ENCODE measurements at places on chromosomes 7 and 10.
A peak's percentile ranks its signal among the peaks of the same experiment; 100 is the strongest.

DNA sequence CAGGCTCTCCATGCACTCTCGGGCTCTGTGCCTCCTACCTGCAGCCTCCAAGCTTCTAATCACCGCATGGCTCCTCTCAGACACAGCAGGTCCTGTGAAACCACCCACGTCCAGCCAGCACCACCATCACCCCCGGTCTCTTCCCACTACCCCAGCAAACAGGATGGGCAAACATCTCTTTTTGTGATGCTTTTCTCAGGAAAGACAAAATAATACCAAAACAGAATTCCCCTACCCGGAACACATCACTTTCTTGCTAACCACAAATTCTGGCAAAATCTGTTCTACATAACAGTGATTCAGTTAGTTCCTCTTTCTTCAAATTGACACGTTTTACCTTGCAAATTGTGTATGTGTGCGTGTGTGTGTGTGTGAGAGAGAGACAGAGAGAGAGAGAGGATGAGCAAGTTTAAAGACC is 6.5 kb downstream of the SNX8 start:
- DNase-seq: peak; percentile 81

DNA sequence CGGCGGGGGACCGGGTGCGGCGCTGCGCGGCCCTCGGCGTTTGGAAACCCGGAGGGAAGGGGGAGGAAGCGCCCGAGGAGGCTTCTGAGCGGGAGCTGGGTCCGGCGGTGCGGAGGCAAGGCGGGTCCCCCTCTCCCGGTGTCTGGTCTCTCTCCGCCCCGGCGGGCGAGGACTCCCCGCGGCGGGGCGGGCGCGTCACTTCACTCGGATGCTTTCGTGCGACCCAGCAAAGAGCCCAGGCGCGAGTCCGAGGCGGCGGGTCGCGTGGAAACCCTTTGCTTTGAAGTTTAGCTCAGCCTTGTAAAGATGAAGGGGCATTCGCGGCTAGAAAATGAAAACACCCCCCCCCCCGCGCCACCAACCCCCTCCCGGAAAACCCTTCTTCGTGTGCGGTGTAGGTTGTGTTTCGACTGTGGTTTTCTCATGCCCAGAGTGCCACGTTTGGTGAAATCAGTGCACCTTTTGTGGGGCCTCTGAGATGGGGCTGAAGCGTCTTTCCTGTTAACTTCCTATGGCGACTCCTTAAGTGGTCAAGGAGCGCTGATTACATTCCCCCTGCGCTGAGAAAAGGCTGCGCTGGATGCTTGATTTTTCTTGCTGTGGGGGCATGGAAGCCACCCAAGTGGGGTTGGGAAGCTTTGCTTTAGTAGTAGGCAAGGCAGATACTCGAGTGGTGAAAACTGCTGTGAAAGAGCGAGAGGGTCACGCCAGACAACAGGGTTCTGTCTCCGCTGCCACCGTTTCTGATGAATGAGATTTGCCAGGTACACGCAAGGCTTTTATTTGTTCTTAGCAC is 876 bp downstream of the GNAI1 start:
- peak; percentile 20 for DNase-seq

DNA sequence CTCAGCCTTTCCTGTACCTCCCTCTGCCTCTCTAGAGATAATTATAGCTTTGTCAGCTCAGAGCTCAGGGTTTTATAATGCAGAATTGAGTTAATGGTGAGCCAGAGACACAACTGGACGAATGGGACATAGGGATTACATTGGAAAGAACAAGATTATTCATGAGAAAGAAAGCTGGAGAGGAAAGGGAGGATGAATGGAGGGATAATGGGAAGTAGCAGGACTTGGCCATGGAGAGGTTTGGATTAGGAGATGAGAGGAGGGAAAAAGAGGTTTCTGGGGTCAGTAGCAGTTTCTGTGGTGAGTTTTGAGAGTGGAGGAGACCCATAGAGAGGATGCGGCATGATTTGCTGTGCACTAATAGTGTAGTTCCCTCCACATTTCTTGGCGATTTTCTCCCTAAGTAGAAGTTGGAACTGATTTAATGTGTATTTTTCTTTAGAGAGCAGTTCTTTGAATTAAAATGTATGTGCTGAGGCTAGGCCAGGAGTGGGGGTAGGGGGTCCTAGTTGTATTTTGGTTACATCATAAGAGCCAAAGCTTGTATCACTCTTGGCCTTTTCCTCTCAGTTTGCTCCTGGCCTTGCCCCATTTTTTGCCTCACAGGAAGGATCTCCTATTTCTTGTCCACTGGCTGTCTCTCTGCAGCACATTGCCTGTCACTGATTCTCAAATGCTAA is 107.4 kb downstream of the MKX start:
- no peak for DNase-seq

DNA sequence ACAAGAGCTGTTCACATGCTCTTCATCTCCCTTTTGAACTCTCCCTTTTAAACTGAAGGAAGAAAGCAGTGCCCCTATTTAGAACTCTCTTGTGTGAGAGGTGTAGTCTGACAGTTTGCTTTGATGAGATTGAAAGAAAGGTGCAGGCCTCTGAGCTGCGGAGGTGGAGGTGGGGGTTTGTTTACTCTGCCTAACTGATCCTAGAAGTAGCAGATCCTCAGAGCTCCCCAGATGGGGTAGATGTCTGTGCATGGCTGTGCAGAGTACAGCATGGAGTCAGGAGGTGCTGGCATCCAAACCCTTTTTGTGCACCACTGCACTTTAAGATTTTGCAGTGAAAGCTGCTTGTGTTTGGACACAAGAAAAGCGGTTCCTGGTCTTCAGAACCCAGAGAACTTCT is 58.3 kb downstream of the MINDY4 start:
- no peak for DNase-seq

- peak; percentile 83 for DNase-seq
These were observed 526.7 kb upstream of the NRP1 start for GRCh38 chr10:33861016-33861704.

GRCh38 chr7:102916881-102917280 is 4.1 kb downstream of the LRRC17 start:
- no peak for DNase-seq

DNA sequence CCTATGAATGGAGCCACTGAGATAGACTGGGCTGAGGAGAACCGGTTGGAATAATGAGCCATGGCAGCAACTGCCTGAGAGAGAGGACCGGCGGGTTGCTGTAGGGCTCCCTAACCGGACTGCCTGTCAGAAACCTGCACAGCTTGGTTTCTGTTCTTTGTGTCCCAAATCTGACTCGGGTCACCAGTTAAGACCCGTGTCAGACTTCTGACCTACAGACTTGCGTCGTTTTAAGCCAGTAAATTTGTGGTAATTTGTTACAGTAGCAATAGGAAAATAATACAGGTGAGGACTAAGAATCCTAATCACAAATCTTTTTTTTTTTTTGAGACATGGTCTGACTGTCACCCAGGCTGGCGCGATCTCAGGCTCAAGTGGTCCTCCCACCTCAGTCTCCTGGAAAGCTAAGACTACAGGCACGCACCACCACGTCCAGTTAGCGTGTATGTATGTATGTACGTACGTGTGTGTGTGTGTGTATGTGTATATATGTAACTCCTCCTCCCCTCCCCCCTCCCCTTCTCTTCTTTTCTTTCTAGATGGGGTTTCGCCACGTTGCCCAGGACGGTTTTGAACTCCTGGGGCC is 672 bp upstream of the DDX56 start:
- DNase-seq: no peak

- DNase-seq: peak; percentile 77
These were observed 22.8 kb downstream of the C10orf105 start for GRCh38 chr10:71696628-71697326.

DNA sequence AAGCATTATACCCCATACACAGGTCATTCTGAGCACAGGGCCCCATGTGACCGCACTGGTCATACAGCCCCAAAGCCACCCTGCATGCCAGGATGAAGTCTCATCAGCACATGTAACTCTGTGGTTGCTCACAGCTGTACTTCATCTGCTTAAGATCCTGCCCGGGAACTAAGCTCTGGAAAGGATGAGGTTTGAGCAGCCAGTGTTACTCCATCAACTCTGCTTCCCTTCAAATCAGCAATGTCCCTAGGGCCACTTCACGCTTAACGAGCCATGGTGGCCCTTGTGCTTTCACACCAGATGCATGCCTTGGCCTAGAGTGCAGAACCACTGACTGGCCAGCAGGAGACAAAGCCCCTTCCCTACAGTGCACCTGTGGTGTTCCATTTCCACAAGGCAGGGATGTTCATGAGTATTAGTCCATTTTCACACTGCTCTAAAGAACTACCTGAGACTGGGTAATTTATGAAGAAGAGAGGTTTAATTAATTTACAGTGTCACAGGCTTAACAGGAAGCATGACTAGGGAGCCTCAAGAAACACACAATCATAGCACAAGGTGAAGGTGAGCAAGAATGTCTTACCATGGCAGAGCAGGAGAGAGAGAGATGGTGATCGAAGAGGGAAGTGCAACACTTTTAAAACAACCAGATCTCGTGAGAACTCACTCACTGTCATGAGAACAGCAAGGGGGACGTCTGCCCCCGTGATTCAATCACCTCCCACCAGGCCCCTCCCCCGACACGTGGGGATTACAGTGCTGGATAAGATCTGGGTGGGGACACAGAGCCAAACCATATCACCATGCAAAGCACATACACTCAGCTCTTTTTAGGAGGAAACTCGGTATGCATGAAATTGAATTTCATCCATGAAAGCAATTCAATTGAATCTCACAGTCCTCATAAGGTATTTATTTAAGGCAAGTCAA is 149.0 kb upstream of the CDCA7L start:
- no peak for DNase-seq

GRCh38 chr10:97781618-97782331 is 10.0 kb upstream of the SFRP5 start:
- DNase-seq: no peak

- no peak for DNase-seq
These were observed 155.4 kb downstream of the TWIST1 start for GRCh38 chr7:18962031-18962430.

DNA sequence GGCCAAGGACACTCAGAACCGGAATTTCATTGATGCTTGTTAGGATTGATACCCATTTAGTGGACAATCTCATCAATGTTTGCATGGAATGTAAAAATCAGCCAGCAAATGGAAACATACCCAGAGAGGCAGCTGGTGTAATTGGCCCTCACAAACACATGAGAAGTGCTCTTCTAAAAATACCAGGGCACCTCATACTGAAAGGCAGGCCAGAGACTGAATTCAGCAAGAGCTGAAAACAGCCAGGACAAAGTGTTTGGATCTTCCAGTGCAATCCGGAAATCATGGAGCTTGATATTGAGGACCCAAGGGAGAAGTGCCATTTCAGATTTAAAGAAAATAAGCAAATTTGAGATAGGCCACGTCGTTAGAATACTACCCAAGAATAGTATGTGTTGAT is 498.6 kb downstream of the GALNT17 start:
- DNase-seq: no peak

GRCh38 chr7:122622682-122623081 is 76.2 kb downstream of the RNF133 start:
- DNase-seq: no peak

- DNase-seq: peak; percentile 74
These were observed 61.0 kb upstream of the NFE2L3 start for GRCh38 chr7:26090927-26091519.

GRCh38 chr10:42490368-42490767 is 148.0 kb downstream of the ZNF33B start:
- no peak for DNase-seq

- no peak for DNase-seq
These were observed 57.6 kb downstream of the GTF2IRD1 start for GRCh38 chr7:74511345-74511744.

GRCh38 chr10:124049484-124049883 is 43.9 kb downstream of the CHST15 start:
- no peak for DNase-seq
